ENCODE measurements at places on chromosomes 7 and 10.

GRCh38 chr7:92292981-92293380 lies 47.2 kb downstream of the ANKIB1 start:
- no peak for DNase-seq

DNA sequence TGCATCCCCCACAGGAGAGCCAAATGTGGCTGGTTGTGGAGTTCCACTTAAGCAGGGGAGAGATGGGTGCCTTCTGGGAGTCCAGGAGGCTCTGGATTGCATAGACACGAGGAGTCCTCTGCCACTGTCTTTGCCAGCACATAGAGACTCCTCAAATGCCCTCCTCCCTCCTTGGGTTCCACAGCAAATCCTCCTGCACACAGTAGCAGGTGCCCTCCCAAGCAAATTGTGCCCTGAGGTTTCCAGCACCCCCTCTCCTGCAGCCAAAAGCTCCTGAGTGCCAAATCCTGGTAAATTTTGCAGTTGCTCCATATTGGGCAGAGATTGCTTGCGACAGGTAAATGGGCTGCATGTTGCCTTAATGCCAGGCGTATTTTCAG lies 5.8 kb downstream of the EVX1 start:
- no peak for DNase-seq

GRCh38 chr7:8109196-8110022 lies 140.8 kb downstream of the GLCCI1 start:
- DNase-seq: no peak

DNA sequence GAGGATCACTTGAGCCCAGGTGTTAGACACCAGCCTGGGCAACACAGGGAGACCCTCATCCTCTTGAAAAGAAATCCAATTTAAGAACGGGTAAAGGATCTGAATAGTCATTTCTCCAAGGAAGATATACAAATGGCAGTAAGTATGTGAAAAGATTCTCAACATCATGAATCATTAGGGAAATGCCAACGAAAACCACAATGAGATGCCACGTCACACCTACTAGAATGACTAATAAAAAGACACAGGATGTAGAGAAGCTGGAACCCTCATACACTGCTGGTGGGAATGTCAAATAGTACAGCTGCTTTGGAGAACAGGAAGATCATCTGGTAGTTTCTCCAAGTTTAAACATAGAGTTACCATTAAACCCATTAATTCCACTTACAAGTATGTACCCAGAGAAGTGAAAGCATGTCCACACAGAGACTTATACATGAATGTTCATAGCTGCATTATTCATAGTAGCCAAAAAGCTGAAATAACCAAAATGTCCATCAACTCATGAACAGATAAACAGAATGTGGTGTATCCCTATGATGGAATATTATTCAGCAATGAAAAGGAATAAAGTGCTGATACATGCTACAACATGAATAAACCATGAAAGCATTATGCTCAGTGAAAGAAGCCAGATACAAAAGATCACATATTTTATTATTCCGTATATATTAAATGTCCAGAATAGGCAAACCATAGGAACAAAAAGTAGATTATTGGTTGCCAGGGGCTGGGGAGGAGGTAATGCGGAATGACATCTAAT lies 13.1 kb upstream of the ZMIZ2 start:
- DNase-seq: no peak

DNA sequence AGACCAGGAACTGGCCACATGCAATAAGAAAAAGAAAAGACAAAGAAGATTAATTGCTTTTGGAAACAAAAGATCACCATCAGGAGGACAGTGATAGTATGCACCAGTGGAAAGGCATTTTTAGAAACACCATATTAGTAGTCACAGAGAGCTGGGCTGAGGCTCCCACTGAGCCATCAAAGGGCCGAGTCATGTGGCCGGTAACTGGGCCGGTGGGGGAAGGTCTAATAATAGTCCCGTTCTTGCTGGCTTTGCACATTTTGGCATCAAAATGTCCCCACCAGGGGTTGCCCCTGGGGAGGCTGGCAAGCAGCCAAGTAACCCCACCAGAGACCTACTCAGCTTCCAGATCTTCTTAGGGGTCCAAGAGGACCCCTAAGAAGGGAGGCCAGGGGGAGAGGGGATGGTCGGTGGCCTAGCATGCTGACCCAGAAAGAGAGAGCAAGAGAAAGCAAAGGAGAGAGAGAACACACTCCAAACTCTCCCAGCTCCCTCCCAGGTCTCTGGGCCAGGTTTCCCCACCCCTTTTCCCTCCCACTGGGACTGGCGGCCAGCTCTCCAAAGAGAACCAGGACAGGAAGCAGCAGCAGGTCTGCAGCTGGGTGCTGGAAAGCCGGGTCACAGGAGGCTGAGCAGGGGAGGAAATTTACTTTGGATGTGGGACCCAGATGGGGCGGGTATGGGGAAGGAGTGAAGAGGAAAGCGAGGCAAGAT lies 70.2 kb upstream of the FGFR2 start:
- no peak for DNase-seq

DNA sequence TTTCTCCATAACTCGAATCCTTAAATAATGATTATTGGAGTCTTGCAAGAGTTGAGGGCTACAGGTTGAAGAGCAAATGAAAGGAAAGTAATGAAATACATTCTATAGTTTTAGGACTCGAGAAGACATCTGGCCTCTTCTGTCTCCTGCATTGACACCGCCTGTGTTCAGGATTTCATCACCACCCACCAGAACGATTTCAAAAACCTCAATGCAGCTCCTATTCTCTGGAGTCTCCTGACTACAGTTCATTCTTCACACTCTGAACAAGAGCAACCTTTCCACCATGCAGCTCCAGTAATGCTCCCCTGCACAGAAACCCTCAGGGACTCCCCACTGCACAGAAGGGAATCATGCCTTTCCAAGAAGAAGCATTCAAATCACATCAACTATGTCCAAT lies 5.5 kb downstream of the IL15RA start:
- no peak for DNase-seq

DNA sequence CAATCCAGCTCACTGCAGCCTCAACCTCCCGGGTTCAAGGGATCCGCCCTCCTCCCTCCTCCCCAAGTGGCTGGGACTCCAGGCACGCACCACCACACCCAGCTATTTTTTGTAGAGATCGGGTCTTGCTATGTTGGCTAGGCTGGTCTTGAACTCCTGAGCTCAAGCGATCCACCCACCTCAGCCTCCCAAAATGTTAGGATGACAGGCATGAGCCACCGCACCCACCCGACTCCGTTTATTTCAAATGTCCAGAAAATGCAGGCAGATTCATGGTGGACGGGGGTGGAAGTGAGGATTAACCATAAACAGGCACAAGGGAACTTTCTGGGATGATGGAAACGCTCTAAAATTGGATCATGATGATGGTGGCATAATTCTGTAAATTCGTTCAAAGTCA lies 84.5 kb upstream of the DNAAF5 start:
- no peak for DNase-seq

- DNase-seq: no peak
Measured at GRCh38 chr10:124287071-124287685, 131.5 kb downstream of the OAT start.

- DNase-seq: no peak
Measured at GRCh38 chr10:124105594-124105993, 12.2 kb upstream of the CHST15 start.

- no peak for DNase-seq
Measured at GRCh38 chr7:30596014-30596641, 1.4 kb downstream of the GARS1 start.

- DNase-seq: no peak
Measured at GRCh38 chr10:32985775-32986350, 27.8 kb upstream of the ITGB1 start.

- DNase-seq: no peak
Measured at GRCh38 chr10:1454951-1455350, 282.4 kb downstream of the ADARB2 start.

GRCh38 chr10:12973149-12973718 lies 28.3 kb downstream of the CCDC3 start:
- no peak for DNase-seq

DNA sequence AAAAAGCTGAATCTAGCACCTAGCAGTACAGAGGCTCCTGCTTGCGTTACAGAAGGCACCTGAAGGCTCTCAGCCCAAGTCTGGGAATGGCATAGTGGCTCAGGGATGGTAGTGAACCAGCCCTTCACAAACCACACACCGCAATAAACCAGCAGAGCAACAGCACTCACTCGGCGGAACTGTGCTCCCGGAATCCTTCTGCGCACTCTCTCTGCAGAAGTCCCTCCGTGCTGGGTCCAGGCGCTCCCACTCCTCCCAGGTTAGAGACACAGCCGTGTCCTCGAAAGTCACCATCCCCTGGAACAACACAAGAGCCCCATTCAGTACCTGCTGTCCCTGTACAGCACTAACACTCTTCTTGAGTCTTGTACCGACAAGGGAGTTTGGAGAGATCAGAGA lies 1.5 kb downstream of the ZNF394 start:
- no peak for DNase-seq

GRCh38 chr7:52143219-52143618 lies 826.6 kb upstream of the COBL start:
- no peak for DNase-seq

- DNase-seq: no peak
Measured at GRCh38 chr7:149741629-149742028, 31.8 kb downstream of the ZNF467 start.

- DNase-seq: no peak
Measured at GRCh38 chr7:132575982-132576720, at the start of gene PLXNA4. Gene PLXNA4, minus strand, starts transcription at chr7:132576470. Its CDS starts 67,777 bp downstream, at chr7:132508693.

DNA sequence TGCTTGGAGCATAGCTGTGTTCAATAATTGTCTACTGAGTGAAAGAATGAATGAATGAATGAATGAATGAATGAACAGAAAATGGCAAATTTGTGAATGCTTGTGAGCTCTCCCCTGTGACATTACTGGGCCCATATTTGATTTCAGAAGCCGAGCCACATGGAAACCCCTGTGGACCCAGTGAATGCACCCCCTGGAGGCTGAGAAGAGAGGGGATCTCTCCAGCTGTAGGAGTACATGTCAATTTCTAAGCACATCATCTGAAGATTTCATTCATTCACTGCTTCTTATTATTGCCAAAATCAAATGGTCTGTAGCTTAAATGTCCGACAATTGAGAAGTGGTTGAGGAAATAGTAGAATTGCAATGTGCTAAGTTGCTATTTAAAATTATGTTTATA lies 58.3 kb upstream of the DOCK1 start:
- no peak for DNase-seq

DNA sequence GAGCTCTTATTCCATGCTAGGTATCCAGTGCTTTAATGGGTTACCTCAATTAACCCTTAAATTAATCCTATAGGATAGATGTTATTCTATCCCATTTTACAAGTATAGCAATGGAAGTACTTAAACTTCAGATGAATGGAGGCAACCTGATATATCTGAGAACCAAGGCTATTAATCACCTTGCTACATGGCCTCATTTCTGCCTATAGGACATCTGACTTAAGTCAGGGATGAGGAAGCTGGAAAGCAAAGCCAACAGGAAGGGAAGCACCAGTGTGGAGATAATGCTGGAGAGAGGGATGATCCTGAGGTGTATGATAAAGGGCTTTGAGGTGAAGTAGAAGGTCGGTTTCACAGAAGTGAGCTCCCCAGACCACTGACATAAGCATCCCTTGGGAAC lies 132.3 kb downstream of the CHN2 start:
- DNase-seq: no peak

DNA sequence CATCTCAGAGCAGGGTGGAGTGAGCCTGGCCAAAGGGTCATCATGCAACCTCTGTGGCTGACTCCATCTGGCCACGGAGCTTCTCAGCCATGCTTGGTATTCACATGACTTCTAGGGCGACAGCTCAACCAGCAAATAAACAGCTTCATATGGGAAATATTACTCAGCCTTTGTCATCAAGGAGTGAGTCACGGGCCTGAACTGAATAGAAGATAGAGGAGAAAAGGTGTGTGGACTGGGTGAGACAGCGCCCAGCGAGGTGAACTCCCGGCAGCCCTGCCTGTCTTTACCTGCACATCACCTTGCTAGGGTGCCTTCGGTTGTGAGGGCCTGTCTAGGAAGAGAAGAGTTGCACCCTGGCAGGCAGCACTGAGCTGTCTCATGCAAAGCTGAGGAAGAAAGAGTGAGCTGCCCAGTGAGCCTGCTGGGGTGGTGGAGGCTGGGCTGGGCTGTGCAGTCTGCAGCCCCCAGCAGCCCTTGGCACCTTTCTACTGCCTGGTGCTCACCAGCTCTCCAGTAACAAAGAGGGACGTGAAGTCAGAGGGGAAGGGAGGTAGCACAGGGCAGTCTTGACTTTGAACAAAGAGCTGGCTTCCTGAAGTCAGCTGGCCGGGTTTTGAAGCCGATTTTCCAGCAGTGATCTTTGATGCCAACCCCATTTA lies 114.2 kb downstream of the EGFR start:
- DNase-seq: no peak

GRCh38 chr7:72099784-72100183 lies 312.4 kb downstream of the CALN1 start:
- no peak for DNase-seq

DNA sequence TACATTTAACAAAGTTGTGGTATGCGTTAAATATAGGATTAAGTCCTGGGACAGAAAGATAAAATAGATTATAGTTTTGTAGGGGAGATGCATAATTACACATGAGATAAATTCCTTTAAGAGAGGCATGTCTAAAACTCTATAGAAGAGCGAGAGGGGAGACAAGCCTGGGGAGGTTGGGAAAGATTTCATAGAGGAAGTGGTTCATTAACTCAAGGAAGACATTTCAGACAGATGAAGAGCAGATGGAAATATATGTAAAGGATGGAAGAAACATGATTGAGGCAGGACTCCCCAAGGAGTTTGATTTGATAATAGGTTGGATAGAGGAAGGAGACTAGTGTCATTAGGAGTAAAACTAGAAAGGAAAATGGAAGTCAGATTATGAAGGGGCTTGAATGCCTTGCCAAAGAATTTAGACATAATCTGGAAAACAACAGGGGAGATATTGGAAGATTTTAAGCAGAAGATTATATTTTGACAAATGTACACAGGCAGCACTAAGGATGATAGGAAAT lies 96.1 kb downstream of the PHTF2 start:
- DNase-seq: no peak

DNA sequence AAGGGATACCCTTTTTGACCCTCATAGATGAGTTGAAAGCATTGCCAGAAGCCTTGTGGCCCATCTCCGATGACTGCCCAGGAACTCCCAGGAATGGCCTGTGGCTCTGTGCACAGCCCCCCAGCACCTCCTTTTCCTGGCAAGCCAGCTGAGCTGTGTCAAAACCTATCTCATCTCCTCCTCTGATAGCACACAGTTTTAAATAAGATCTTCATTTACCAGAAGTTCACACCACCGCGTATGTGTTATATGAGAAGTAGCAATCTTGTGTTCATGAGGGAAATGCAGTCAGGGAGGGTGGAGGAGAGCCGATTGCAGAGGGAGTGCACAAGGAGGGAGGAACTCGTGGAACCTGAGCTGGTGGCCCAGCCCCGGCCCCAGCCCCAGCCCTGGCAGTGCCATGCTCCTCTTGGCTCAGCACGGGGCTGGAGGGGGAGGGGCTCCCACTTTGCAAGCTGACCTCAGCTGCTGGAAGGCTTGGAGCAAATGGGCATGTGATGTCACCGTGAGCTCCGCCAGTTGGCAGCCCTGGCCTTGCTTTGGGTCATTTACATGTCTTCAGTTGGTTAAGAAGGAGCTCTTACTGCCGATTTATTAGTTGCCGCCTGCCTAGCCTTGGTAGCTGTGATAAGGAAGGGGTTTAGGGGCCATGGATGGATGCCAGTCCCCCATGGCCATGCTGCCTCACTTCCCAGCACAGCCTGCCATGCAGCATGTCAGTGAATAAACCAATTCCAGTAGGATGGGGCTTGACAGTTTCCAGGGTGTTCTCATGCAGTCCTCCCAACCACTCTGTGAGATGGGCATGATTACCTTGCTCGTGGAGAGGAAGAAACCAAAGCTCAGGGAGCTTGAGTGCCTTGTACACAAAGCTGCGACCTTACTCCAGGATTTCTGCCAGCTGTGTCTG lies 20.0 kb downstream of the UNC5B start:
- DNase-seq: no peak

Data from stimulated activated CD8-positive, alpha-beta memory T cell treated with anti-CD3 and anti-CD28 coated beads, Interleukin-4, amount 100 ng/mL, for 4 hours (primary cell).